ENCODE measurements at places on chromosomes 13 and 19.

DNA sequence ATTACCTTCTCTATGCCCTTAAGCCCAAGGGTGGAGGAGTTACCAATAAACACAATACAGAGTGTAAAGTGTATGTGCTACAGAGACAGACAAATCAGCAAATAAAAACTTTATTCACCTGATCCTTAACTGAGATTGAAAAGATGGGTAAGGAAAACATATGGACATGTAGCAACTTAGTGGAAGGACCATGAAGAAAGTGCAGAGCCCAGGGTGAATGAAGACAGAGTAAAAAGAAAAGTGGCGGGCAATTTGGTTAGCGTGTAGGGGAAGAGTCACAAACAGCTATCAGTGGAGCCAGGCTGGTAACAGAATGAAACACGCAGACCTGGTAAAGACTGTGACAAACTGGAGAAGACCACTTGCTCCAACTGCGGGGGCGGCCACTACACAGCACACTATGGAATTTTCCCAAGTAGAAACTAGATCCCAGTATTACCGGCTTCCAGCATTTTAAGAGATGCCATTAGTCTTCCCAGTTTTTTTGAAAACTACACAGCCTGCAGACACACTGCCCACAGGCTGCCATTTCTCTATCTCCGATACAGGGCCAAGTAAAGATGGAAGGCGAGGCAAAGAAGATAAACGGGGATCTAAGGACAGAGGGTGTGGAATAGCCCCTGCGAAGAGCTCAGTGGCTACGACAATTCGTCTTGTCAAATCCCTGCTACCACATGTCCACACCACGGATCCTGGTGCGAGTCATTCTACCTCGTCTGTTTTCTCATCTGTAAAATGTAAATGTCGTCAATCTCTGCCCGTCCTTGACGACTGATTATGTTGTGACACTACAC, 1.2 kb downstream of the UQCRFS1 start:
- DNase-seq: no peak

DNA sequence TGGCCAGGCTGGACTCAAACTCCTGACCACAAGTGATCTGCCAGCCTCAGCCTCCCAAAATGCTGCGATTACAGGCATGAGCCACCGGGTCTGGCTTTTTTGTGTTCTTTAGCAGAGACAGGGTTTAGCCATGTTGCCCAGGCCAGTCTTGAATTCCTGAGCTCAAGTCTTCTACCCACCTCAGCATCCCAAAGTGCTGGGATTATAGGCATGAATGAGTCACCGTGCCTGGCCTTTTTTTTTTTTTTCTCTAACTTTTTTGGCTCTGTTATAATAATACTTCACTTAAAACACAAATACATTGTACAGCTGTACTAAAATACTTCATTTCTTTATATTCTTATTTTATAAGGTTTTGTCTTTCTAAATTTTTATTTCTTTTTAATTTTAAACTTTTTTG, 599.5 kb upstream of the PCDH9 start:
- DNase-seq: no peak

DNA sequence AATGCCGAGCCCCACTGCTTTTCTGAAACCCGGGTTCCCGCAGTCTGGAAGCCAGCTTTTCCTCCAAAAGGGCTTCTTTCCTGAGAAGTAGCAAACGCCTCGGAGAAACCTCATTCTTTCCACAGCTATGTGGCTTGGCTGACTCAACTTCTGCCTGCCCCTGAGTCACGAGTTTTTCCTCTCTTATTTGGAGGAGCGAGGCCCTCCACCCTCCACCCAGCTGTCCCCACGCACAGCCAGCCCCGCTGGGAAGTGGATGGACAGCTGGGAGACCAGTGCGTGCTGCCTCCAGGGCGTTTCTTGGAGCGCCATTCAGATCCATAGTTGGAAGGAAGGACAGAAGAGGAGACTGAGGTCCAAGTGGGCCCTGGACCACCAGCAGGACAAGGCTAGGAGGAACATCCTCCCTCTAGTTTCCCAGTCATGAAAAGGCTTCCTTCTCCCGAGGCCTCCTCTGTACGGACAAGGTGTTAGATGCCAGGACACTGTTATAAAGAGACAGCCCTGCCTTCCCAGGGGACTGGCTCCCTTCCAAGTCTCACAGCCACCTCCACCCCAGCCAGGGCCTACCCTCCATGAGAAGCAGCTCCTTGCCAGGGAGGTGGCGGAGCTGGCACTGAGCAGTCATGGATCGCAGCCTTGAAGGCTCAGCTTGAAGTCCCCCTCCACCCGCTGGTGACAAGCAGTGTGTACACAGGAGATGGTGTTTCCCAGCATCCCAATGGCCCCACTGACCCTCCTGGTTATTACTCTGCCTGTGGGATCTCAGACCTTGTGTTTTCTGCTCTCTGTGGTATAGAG, 2.5 kb upstream of the PLEKHF1 start:
- DNase-seq: no peak

DNA sequence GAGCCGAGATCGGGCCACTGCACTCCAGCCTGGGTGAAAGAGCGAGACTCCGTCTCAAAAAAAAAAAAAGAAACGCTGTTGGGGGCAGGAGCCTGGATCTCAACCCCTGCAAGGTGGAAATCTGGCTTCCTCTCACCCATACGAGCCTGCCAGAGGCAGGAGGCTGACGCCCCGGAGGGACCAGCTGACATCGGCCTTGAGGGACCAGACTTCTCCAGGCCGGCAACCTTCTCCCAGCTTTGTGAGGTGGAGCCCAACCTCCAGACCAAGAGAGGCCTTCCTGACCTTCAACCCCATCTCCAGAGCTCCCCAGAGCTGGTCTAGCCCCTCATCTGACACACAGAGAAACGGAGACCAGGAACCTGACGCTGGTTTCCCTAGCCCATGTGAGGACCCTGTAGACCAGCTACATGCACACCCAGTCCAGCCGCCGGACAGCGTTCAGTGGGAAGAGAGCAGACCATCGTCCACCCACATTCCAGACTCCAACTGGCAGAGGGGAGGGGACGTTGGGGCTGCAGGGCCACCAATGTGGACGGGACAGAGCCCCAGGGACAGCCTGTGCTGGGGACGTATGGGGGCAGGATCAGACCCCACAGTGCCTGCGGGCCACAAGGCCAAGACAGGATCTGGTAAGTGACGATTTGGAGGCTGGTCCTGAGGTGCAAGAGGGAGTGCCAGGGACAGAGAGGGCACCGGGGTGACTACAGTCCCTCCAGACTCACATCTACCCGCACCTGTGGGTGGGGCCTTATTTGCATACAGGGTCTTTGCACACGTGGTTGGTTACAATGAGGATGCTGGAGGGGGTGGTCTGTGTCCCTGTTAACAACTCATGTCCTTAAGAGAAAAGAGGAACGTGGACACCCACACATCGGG, 11.4 kb downstream of the SBNO2 start:
- no peak for DNase-seq

- no peak for DNase-seq
These were observed 11.9 kb downstream of the MRPS12 start for GRCh38 chr19:38942471-38943181.

DNA sequence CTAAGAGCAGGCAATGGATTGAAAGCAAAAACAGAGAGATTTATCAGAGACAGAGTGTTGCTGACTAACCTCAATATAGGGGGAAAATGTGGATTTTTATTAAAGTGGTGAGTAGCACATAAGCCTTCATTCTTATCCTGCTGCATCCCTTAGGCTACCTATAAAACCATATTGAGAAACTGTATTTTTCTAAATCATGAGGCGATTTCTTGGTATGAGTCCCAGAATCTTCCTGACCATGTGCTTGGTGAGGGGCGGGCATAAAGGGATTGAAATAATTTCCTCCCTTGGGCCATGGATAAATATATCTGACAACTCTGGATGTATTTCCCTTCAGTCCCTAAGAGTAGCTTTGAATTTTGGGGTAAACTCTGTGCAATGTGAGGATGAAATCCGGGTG, 72.8 kb downstream of the EFNB2 start:
- no peak for DNase-seq

DNA sequence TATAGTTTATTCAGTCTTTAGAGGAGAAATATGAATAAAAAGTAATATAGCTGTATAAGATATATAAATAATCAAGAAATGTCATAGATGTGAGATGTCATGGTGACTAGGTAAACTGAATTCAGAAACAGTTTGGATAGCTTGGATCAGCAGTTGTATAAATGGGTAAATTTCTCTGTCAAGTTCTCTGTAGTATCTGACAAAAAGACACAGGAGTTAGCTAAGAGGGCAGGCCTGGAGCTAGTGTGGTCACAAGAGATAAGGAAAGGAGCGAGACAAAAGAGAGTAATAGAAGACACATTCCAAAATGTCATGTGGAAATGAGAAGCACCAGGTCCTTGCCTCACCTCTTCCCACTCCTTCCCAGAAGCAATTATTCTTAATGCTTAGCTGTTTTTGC, 349.0 kb downstream of the LMO7 start:
- DNase-seq: no peak

DNA sequence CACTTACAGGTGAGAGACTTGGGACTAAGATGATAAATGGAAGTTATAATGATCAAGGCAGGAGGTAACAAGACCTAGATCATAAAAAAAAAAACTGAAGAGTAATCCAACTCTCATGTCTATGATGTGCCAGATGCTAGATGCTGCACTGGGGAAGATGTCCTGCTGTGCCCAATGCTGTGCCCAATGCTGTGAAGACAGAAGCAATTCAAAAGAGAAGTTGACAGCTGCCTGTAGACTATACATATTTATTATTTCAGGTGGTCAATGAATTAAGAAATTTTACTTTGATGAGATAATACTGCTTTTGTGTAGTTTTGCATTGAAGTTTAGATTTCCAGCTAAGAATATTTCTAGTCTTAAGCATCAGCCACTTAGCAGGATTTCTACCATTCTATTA, 21.5 kb downstream of the VWA8 start:
- DNase-seq: no peak

DNA sequence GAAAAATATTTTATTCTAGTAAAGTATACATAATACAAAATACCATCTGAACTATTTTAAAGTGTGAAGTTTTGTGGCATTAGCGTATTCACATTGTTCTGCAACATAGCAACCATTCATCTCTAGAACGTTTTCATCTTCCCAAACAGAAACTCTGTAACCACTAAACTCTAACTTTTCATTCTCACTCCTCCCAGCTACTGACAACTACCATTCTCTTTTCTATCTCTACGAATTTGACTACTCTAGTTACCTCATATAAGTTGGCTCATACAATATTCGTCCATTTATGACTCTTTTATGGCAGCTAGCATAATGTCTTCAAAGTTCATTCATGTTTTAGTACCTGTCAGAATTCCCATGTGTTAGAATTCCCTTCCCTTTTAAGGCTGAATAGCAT, 150.5 kb upstream of the MIR17HG start:
- DNase-seq: no peak

GRCh38 chr13:111399776-111400538, 79.5 kb downstream of the TEX29 start:
- no peak for DNase-seq

DNA sequence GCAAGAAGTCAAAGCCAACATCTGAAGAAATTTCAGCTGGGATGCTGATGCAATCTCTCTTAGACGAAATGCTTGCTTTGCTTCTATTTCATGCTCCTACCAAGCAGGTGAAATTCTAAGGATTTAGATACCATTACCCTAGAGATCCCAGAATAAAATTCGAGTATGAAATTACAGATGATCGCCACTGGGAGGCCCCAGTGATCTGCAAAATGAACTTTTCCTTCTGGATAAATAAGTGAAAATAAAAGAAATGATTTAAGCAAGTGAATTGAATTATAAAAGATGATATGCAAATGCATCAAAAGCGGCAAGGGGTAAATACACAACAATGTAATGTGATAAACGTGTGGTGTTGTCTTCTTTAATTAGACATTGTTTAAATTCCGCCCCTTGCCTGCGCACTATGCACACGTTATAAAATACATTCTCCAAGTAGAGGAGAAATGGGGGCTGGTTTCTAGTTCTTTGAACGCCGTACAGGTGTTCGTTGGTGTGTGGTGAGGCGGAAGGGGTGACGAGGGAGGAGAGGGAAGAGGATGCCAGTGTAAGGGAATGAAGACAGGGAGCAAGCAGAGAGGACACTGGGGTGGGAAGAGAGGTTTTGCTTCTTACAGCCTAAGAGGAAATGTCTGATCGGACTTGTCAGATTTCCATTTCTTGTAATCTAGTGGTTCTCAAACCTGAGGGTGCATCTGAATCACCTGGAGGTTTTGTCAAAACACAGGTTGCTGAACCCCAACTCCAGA, 58.0 kb downstream of the ERCC5 start:
- no peak for DNase-seq

GRCh38 chr13:30334663-30335386, 27.5 kb upstream of the KATNAL1 start:
- DNase-seq: no peak

- DNase-seq: no peak
These were observed 67.8 kb downstream of the C13orf42 start for GRCh38 chr13:51043310-51043709.

DNA sequence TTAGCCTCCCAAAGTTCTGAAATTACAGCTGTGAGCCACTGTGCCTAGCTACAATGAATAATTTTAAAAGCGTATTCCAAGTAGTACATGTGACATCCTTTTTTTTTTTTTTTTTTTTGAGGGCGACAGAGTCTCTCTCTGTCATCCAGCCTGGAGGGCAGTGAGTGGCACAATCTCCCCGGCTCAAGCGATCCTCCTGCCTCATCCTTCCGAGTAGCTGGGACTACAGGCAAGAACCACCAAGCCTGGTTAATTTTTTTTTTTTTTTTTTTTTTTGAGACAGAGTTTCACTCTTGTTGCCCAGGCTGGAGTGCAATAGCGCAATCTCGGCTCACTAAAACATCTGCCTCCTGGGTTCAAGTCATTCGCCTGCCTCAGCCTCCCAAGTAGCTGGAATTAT, 3.8 kb upstream of the PRR12 start:
- DNase-seq: no peak

DNA sequence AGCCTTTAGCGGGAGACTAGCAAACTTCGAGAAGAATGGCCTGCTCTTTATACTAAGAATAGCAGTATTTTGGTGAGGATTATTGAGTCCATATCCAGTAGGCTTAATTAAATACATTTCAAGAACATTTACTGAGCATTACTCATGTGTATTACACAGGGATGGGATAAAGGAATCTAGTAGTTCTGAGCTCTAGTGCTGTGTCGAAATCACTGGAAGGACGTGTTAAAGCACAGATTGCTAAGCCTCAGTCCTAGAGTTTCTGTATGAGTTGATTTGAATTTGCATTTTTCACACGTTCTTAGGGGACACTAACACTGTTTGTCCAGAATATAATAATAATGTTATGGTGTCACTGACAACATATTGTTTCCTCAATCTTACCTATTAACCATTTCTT, 9.0 kb downstream of the ZNF302 start:
- DNase-seq: no peak

DNA sequence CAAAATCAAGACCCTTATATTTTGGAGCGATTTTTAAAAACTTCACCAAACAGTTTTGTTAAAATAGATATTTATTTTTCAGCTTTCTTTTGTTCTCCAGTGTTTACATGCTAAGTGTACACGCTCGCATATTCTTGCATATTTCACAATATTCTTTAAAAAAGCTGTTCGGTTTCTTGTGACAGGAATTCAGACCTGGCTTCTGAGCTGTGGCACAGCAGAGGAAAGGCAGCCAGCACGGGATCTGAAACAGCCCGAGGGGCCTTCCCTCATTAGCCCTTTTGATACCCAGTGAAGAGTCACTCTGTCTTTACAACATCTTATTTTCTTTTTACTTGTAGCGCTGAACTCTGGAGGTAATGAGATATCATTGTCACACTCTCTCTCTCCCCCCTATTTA, 234.0 kb downstream of the B3GLCT start:
- no peak for DNase-seq
